Activated CD8-positive, alpha-beta T cell treated with anti-CD3 and anti-CD28 coated beads for 36 hours (primary cell): ENCODE measurements at places on chromosomes 7 and 10. TPM values are rescaled to one million over a fixed set of nuclear protein-coding genes. Genes with fewer than 3 reads are reported as not detected.

DNA sequence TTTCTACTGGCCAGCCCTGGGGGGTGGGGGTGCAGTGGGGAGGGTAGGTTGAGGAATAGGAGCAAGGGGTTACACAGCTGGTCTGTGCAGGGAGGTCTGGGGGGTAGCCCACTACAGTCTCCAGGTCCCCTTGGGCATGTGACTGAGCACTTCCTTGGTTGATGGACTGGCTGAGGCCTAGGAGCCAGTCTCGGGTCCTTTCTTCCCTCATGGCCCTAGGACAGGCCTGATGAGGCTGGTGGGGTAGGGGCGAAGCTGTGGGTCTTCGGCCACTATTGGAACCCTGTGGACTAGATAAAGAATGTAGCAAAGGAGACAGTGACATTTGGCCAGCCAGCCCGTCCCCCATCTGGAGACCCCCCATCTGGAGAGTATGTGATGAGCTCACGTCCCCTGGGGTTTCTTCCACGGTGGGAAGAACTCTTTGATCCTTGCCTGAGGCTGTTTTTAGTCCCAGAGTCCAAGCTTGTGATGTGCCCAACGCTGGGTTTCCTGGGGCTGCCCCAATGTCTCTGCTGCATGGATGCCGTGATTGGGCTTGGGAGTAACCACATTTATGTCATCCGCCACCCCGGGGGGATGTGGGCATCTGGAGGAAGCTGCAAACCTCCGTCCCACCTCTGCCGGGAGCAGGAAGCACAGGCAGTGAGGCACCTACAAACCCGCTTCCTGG, 20.7 kb downstream of the FAM241B start:
- peaks cover 12% of the 10 kb centered on the region for H3K4me1 ChIP-seq
- peak; percentile 22 for DNase-seq
- H3K27me3 ChIP-seq = no peaks in the 10 kb centered on the region
- no peak overlapping the region for H3K27ac ChIP-seq

- no peak overlapping the region for H3K4me3 ChIP-seq
- peaks cover 56% of the 10 kb centered on the region for H3K36me3 ChIP-seq
- peaks cover 2% of the 10 kb centered on the region for H3K4me1 ChIP-seq
- no peak overlapping the region for H3K27ac ChIP-seq
- no peaks in the 10 kb centered on the region for H3K27me3 ChIP-seq
- peak; percentile 51 for DNase-seq
Measured at GRCh38 chr7:21507627-21508343, 35.1 kb upstream of the DNAH11 start.

- no peak for DNase-seq
- no peak overlapping the region for H3K4me3 ChIP-seq
- H3K4me1 ChIP-seq = peaks cover 3% of the 10 kb centered on the region
- H3K27ac ChIP-seq = no peak overlapping the region
- H3K36me3 ChIP-seq = no peaks in the 10 kb centered on the region
- peaks cover 6% of the 10 kb centered on the region for H3K27me3 ChIP-seq
Measured at GRCh38 chr10:132862485-132863420, 76.8 kb upstream of the NKX6-2 start.

Gene ZNF479
- not detected for total RNA-seq

GRCh38 chr7:40382145-40382544, 247.3 kb downstream of the SUGCT start:
- H3K27ac ChIP-seq = no peak overlapping the region
- no peak overlapping the region for H3K4me3 ChIP-seq
- no peaks in the 10 kb centered on the region for H3K27me3 ChIP-seq
- DNase-seq = no peak
- no peaks in the 10 kb centered on the region for H3K36me3 ChIP-seq
- no peaks in the 10 kb centered on the region for H3K4me1 ChIP-seq
